Activated CD8-positive, alpha-beta memory T cell treated with anti-CD3 and anti-CD28 coated beads for 1 hour (primary cell): ENCODE measurements at places on chromosomes 4 and X.

GRCh38 chr4:41989994-41990364, 351 bp upstream of the SLC30A9 start:
- DNase-seq, result no peak

- no peak for DNase-seq
Observed at GRCh38 chr4:47651231-47651630, 166.2 kb downstream of the ATP10D start.

GRCh38 chr4:107130157-107130556, 94.0 kb upstream of the DKK2 start:
- no peak for DNase-seq

GRCh38 chr4:19720190-19720589, 531.5 kb upstream of the SLIT2 start:
- DNase-seq, result no peak
